ENCODE measurements at places on chromosomes 2 and 18.

DNA sequence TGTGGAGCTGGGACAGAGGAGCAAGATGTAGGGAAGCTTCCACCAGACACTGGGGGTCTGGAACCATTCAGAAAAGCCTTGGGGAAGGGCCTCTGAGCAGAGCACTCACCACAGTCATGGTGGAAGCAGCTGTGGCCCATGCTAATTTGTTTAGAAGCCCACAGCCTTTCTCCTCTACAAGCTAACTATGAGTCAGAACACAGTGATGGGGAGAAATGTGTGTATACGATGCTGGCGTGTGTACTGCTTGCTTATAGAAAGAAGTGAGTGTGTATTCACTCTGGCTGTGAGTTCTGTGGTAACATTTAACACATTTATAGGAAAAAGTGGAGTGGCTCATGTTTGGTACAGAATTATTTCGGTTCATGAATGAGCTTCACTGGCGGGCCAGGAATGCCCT lies 157.0 kb upstream of the ACAA2 start:
- DNase-seq = no peak

DNA sequence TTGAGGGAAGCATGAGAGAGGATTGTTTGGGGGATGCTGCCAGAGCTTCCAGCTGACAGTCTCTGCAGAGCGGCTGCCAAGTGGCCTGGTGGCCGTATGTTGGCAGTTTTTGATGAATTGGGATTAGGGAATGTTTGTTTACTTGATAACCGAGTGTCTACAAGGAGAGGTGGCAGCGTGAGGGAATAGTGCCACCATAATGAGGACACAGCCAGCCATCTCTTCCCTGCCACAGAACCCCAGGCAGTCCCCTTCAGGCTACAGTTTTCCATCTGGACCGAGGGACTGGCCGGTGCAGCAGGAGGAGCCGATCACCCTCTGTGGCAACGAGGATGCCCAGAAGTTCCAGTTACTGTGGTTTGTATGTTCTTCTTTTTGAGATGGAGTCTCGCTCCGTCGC lies 55.2 kb downstream of the TRAPPC12 start:
- no peak for DNase-seq

- DNase-seq = no peak
These were observed 42.9 kb downstream of the DYSF start for GRCh38 chr2:71496156-71496770.

DNA sequence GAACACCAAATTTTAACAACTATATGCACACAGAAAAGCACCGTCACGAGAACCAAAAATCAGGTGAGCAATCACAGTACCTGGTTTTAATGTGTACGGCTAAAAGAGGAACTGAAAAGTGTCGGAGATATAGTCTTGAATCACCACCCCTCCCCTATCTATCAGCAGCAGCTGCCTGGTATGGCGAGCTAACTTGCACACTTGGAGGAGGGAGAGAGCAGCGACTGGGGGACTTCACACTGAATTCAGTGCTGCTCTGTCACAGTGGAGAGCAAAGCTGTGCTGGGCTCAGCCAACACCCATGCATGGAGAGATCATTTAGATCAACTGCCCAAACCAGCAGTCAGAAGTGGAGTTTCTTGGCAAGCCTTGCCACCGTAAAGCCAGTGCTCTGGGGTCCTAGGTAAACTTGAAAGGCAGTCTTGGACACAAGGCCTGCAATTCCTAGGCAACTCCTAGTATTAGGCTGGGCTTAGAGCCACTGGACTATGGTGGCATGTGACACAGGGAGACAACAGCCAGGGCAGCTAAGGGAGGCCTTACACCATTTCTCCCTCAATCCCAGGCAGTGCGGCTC lies 89.2 kb upstream of the CD226 start:
- DNase-seq = no peak

GRCh38 chr2:191170773-191171172 lies 20.0 kb upstream of the STAT4 start:
- DNase-seq = no peak

DNA sequence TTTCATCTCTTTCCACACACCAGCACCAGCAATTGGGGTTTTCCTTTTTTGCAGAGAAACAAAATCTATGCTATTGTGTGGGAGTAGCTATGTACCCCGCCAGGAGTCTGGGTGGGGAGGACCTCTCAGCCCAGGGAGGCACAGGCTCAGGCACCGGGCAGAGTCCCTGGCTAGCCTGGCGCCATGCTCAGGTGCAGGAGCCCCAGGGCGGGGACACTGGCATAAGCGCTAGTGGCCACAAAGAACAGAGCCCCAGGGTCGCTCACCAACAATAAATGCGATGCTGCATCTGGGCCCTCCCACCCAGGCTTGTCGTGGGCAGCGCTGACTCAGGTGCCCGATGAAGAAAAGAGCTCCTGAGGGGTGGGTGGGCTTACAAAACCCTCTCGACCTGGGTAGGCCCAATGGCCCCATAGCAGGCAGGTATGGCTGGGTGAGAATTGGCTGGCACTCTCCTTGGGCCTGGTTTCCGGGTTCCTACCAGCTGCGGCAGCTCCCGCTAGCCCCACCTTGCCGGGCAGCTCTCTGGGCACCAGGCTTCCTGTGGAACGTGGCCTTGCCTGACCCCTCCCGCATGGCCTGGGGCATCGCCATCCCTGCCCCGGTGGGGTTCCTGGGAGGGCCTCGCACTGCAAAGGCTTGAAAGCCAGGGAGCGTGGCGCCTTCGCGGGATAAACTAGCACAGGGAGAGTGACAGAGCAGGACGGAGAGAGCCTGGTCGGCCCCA lies 31.8 kb upstream of the COL6A3 start:
- no peak for DNase-seq

- no peak for DNase-seq
These were observed 148.8 kb upstream of the SRD5A2 start for GRCh38 chr2:31729442-31730092.

DNA sequence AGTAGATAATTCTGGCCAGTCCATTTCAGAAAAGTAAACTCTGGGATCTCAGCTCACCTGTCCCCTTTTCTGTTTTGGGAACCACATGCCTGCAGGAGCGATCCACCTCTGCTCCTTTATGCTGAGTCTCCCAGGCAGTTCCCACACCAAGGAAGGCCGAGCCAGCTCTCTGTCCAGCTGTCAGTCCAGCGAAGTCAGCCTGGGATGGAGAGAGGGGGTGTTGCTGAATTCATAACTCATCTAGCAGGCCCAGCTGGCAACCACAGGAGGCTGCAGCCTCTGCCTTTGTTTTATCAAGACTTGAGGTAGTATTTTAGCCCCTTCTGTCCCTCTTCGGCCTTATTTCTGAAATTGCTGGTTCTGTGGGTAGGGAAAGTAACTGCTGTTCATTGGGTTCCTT lies 209.9 kb downstream of the ARL4C start:
- no peak for DNase-seq

- DNase-seq = no peak
These were observed 105.4 kb downstream of the CPO start for GRCh38 chr2:207044379-207045362.

DNA sequence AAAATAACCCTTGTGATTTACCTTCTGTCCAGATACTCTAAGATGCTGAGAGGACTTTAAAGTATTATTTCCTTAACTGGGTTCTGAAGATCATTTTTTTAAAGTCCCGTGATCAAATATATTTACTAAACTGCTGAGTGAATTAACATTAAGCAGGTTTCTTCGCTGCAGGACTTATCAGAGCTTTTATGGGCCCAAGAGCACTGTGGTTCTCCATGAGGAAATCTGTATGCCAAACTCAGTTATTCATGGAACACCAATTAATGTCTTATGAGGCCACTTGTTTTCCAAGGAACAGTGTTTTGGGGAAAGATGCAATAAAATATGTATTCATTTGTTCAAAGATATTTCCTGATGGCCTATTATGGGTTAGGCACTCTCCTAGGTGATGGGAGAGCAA lies 80.1 kb upstream of the ATG16L1 start:
- no peak for DNase-seq

- DNase-seq = no peak
These were observed 68.8 kb downstream of the LTBP1 start for GRCh38 chr2:33015421-33016142.

GRCh38 chr2:76391678-76392077 lies 681.0 kb upstream of the GCFC2 start:
- DNase-seq = no peak
